Fibroblast of the aortic adventitia (primary cell): ENCODE measurements at places on chromosomes 12 and 14. TPM values are rescaled to one million over a fixed set of nuclear protein-coding genes. Genes with fewer than 3 reads are reported as not detected.
A peak's percentile ranks its signal among the peaks of the same experiment; 100 is the strongest.

DNA sequence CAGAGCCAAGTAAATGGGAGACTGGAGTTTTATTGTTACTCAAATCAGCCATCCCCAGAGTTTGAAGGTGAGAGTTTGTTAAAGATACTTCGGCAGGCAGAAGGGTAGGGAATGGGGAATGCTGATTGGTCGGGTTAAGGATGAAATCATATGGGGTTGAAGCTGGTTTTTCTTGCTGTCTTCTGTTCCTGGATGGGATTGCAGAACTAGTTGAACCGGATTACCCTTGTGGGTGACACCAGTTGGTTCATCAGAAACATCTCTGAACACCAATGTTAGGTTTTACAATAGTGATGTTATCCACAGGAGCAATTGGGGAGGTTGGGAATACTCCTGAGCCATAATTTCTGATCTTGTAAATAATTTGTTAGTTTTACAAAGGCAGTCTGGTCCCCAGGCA lies 18.7 kb upstream of the SMCO2 start:
- no peak for DNase-seq

- peak; percentile 43 for DNase-seq
Measured at GRCh38 chr12:93667672-93668071, 9.5 kb upstream of the CRADD start.

Gene KICS2
- 3.8 and 9.0 TPM in 2 replicates for total RNA-seq

Gene TECPR2
- 8.8 and 16.1 TPM in 2 replicates for total RNA-seq

Gene FGD4
- 5.6 and 55.6 TPM in 2 replicates for total RNA-seq

DNA sequence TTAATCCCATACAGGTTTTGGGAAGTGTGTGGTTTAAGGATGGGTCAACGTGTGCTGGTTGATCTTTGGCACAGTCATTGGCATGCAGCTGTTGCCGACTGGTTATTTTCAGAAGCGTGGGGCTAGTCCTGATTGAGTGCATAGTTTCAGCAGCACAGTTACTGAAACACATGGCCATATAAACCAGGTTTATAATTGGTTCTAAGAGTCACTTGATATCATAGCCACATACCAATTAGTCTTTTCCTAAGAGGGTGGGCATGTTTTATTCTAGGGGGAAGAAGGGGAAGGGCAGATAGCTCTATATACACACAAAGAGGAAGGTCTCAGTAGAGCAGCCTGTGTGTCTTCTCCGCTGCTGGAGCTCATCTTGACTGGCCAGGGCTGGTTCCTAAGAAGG lies 11.0 kb upstream of the RPS6KL1 start:
- DNase-seq, result no peak

Gene GSG1
- 0.45 and 1.6 TPM in 2 replicates for total RNA-seq

GRCh38 chr12:132717531-132718387 lies 7.1 kb downstream of the PGAM5 start:
- no peak for DNase-seq

DNA sequence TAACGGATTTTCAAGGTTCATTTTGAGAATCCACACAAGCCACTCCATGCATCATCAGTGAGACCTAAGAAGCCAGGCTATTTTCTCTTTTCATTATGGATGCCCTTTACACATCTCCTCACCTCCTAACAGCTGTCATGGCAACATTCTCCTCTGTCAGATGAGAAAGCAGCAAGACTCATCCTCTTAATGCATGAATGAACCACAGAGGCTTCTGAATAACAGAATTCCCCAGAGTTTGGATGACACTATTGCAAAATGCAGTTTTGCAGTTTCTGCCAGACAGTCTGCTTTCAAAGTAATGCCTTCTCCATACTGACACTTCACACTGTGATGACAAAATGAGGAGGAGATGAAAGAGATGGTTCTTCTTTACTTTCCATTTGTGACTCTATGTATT lies 286.7 kb upstream of the GRIP1 start:
- DNase-seq, result no peak

Gene IFNG
- not detected in 2 replicates for total RNA-seq

DNA sequence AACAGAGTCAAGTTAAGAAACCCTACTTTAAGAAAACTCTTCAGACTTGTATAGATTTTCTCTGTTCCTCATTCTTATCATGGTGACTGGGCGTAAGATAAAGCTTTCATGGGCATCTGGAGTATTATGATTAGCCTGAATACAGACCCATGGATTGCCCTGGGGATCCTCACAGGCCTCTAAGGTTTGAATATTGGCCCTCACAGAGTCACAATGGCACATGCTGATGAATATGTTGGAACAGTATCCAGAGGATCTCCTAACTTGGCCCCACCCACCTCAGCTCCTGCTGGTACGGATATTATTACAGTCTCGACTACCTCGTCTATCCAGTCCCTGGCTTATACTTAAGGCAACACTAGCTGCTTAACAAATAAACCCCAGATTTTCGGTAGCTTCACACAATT lies 8.1 kb downstream of the OSBPL8 start:
- no peak for DNase-seq

DNA sequence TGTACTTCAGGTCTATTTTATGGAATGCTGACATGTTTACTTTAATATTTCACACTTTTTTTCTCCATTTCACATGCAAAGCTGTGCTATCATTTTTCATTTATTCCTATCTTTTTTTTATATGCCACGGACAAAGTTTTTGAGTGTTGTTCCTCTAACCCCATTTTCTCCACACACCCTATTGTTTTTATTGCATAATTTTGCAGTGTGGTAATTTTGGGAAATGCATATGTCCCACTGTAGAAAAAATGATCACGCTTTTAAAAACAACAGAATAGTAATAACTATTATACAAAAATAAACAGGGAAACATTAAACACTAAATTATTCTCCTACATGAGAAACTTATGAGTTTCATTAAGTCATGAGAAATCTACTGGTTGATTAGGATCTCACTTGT lies 14.2 kb downstream of the ZFC3H1 start:
- DNase-seq, result no peak

DNA sequence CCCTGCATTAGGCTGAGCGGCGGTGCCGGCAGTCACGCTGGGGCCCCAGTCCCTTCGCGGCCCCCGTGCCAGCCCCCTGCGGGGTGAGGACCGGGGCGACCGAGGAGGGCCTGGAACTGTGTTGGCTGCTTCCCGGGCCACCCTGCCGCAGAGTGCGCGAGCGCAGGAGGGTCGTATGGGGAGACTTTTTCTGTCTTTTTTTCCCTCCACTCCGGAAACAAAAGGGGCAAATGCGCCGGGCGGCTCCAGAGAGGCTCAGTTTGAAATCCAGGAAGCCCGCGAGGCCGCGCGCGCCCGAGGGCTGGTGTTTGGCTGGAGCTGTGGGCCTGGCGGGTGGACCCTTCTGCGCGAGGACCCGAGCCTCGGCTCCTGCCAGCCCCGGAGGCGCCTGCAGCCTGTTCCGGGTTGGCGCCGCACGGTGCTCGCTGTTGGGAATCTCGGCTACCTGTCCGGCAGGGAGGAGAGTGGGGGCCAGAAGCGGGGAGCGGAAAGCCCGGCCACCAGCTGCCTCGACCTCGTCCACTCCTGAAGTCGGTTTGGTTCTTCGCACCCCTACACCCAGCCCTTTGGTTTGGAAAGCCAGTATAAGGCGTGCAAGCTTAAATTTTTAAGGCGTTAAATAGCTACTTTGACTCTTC lies 638 bp downstream of the PLEKHG3 start:
- DNase-seq, result no peak

GRCh38 chr14:39229222-39229543 lies 4.5 kb upstream of the MIA2 start:
- DNase-seq, result peak; percentile 50

DNA sequence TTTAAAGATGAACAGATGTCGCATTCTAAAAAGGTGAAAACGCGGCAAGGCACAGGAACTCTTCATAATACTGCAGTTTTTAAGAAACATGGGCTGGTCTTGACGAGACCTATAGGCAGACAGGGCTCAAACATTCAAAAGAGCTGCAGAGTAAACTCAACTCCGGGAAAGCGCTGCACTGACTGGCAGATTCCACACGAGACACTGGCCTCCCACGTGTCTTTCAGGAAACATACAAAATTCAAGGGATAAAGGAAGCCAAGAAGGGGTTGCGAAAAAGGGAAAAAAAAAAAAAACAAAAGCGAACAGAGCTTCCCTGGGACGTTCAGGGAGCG lies 614 bp upstream of the ARF6 start:
- DNase-seq, result peak; percentile 91
